ENCODE measurements at places on chromosomes 12 and 14.

DNA sequence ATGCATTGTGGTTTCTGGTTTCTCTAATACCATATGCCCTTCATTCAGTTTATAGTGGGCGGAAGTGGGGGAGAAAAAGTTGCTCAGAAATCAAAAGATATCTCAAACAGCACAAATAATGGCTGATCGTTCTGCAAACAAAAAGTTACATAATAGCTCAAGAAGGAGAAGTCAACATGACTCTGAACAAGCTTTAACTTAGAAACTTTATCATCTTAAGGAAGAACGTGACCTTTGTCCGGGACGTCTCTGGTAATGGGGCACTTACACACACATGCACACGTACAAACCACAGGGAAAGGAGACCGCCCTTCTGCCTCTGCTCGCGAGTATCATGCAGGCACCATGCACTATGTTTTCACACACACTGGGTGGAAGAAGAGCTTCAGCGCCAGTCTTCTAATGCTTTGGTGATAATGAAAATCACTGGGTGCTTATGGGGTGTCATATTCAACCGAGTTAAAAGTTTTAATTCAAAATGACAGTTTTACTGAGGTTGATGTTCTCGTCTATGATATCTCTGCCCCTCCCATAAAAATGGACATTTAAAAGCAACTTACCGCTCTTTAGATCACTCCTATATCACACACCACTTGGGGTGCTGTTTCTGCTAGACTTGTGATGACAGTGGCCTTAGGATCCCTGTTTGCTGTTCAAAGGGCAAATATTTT is 4.7 kb downstream of the FOS start:
- no peak overlapping the region for H3K27ac ChIP-seq
- peak; percentile 51 for DNase-seq
- no peak overlapping the region for H3K4me3 ChIP-seq
- H3K36me3 ChIP-seq = 0 out of 2 replicates have a peak, but pooled peaks cover 12% of the 10 kb centered on the region
- peaks cover 10% of the 10 kb centered on the region for H3K27me3 ChIP-seq

DNA sequence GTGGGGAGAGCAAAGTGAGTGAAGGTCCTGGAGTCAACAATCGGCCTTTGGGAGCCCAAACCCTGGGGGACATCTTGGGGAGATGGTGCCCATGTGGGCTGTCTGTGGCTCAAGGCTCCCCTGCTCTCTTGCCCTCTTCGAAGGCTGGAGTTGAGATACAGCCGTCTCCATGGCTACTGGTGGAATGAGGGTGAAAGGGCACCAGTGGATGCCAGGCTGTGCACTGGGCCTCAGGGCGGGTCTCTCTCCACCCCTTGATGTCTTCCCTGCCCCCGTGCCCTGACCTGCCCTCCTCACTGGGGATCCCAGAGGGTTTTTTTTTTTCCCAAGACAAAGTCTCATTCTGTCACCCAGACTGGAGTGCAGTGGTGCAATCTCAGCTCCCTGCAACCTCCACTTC is 2.0 kb upstream of the ANKRD9 start:
- no peak for DNase-seq
- H3K36me3 ChIP-seq = no peaks in the 10 kb centered on the region
- H3K4me3 ChIP-seq = no peak overlapping the region
- no peak overlapping the region for H3K27ac ChIP-seq
- peaks cover 4% of the 10 kb centered on the region for H3K4me1 ChIP-seq

- H3K27me3 ChIP-seq = no peaks in the 10 kb centered on the region
- no peak overlapping the region for H3K4me3 ChIP-seq
- peaks cover 10% of the 10 kb centered on the region for H3K4me1 ChIP-seq
- no peaks in the 10 kb centered on the region for H3K36me3 ChIP-seq
Observed at GRCh38 chr14:91872011-91872501, 4.7 kb upstream of the TC2N start.

DNA sequence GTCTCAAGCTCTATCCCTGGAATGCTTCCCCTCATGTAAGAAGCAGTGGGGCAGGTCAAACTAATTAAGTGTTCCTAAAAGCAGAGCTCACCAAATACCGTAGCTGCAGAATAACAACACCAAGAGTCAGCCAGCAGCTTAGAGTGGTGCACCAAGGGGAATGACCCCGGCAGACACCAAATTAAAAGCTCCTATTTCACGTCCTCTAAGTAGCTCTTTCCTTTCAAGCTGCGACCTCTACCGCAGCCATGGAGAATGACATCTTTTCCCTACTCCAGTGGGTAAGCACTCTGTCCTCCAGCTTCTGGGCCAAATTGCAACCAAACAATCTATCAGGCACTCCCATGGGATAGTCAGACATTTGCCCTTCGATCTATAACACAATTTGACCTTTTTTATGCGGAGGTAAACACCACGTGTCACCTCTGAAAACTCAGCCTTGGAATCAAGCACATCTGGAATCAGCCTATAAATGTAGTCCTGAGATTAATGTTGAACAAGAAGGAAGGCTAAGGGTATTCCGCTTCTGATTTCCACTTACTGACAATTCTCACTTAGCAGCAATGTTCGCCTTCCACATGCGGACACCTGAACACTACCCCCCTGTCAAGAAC is 67.6 kb upstream of the CDKN3 start:
- H3K4me3 ChIP-seq = no peak overlapping the region
- DNase-seq = peak; percentile 92
- no peak overlapping the region for H3K27ac ChIP-seq
- H3K27me3 ChIP-seq = no peaks in the 10 kb centered on the region

- no peak overlapping the region for H3K4me3 ChIP-seq
- peaks cover 7% of the 10 kb centered on the region for H3K4me1 ChIP-seq
- H3K36me3 ChIP-seq = no peaks in the 10 kb centered on the region
- H3K27ac ChIP-seq = no peak overlapping the region
Observed at GRCh38 chr14:35958499-35958898, 132.4 kb downstream of the BRMS1L start.

DNA sequence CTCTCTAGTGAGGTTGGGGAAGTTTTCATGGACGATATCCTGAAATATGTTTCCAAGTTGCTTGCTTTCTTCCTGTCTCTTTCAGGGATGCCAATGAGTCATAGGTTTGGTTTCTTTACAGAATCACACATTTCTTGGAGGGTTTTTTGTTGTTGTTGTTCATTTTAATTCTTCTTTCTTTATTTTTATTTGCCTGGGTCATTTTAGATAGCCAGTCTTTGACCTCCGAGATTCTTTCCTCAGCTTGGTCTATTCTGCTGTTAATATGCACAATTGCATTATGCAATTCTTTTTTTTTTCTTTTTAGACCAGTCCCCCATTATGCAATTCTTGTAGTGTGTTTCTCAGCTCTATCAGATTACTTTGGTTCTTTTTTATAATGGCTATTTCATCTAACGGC is 338.9 kb downstream of the AEBP2 start:
- H3K36me3 ChIP-seq = no peaks in the 10 kb centered on the region
- no peaks in the 10 kb centered on the region for H3K27me3 ChIP-seq
- no peak for DNase-seq
- H3K27ac ChIP-seq = no peak overlapping the region

DNA sequence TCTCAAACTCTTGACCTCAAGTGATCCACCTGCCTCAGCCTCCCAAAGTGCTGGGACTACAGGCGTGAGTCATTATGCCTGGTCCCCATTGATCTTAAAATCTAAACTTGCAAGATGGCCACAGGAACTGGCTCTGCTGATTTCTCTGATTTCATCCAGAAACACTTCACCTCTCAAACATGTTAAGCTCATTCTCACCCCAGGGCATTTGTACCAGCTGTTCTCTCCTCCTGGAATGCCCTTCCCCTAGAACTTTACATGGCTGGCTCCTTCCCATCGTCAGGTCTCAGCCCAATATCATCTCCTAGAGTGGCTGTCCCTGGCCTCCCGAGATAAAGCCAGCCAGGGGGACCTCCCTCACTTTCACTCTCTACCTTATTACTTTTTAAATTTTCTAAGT is 5.3 kb upstream of the LRTM2 start:
- no peak overlapping the region for H3K4me3 ChIP-seq
- H3K4me1 ChIP-seq = no peaks in the 10 kb centered on the region
- no peak overlapping the region for H3K27ac ChIP-seq
- peaks cover 7% of the 10 kb centered on the region for H3K27me3 ChIP-seq
- DNase-seq = no peak

DNA sequence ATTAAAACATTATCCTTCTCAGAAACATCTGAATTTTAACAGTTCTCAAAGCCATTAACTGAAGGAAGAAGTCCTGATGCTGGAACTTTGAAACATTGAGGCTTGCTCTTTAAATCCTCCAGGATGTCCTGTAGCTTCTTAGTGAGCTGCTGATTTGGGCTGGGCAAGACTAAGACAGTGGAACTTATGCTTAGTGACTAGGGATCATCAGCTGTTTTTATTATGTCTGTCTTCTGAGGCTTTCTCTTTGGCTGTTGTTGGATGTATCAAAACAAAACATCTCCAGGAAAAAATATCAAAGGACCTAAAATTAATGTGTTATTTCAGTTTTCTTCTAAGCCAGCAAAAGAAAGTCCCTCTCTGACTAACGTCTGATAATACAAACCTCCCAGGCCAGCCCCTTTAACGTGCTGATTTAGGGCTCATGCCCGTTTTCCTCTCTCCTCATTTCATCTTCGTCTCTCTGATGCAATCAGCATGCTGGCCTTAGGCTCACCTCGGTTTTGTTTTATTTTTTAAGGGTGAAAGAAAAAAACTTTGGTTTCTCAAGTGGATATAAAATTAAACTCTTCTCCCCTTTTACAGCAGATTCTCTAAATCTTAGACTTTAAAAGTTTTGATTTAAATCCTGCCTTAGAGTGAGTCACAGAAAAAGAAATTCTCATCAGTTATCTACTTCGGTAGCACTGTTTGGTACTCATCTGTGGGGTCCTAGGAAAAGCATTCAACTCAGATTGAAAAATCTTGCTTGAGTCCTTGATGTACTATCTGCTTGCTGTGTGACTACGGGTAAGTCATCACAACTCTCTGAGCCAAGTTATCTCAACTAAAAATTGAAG is 106.2 kb upstream of the CCDC91 start:
- no peak for DNase-seq
- no peak overlapping the region for H3K27ac ChIP-seq
- no peaks in the 10 kb centered on the region for H3K36me3 ChIP-seq
- H3K27me3 ChIP-seq = no peaks in the 10 kb centered on the region
- no peaks in the 10 kb centered on the region for H3K4me1 ChIP-seq

DNA sequence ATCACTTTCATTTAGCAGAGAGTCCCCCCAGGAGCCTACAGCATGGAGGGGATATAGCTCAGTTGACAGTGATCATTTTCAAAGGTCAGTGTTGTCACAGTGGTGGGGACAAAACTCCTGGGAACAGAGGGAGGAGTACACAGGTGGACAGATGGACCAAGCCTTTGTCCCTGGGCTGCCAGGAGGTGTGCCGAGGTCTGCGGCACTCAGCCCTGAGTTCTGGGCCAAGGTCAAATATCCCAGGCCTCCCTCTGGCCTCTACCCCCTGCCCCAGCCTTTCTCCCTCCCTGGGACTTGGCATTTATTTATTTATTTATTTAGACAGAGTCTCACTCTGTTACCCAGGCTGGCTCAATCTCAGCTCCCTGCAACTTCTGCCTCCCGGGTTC is 24.8 kb downstream of the CALM1 start:
- no peak overlapping the region for H3K27ac ChIP-seq
- no peak for DNase-seq
- no peak overlapping the region for H3K4me3 ChIP-seq
- H3K4me1 ChIP-seq = peaks cover 16% of the 10 kb centered on the region

DNA sequence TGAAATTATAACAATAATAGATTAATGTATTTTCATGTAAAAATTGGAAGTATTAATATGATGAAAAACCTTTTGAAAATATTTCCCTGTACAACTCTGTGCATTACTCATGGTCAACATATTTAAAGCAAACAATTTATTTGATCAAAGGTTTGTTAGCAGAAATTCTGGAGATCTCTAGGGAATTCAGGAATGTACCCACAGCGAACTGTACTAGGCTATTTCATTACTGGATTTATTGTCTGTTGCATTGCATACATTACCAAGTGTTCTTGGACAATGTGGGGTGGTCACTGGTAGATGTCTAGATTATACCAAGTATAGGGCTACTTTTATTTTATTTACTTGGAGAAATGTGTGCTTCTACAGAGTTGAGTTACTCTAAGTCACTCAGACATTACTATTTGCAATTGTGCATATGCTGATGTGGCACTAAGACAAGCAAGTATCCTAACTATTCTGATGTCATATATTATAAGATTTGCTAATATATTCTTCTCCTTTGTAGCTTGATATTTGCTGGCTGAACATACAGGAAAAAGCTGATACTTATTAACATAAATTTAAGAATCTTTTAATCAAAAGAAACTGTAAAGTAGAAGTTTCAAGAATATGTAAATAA is 323.3 kb downstream of the CCER1 start:
- no peak for DNase-seq
- H3K4me1 ChIP-seq = peaks cover 8% of the 10 kb centered on the region
- no peaks in the 10 kb centered on the region for H3K27me3 ChIP-seq
- H3K27ac ChIP-seq = no peak overlapping the region

DNA sequence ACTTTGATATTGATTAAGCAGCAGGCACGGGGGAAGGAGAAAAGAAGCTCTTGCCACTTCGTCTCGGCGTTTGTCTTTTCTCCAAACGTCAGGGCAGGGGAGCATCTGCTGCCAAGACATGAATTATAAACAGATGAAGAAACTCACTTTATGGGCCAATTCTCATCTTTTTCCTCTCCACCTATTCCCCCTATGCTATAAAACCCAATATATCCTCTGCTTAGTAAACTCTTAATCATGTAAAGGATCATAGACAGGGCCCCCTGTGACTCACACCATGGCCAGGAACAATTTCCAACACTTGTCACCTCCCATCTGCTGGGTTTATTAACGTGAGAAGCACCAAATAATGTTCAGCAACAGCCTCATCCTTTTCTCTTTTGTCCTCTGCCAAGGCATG is 1092.1 kb upstream of the TMEM132C start:
- no peaks in the 10 kb centered on the region for H3K27me3 ChIP-seq
- no peak for DNase-seq
- H3K36me3 ChIP-seq = peaks cover 5% of the 10 kb centered on the region
- H3K4me3 ChIP-seq = no peak overlapping the region
- H3K27ac ChIP-seq = no peak overlapping the region

DNA sequence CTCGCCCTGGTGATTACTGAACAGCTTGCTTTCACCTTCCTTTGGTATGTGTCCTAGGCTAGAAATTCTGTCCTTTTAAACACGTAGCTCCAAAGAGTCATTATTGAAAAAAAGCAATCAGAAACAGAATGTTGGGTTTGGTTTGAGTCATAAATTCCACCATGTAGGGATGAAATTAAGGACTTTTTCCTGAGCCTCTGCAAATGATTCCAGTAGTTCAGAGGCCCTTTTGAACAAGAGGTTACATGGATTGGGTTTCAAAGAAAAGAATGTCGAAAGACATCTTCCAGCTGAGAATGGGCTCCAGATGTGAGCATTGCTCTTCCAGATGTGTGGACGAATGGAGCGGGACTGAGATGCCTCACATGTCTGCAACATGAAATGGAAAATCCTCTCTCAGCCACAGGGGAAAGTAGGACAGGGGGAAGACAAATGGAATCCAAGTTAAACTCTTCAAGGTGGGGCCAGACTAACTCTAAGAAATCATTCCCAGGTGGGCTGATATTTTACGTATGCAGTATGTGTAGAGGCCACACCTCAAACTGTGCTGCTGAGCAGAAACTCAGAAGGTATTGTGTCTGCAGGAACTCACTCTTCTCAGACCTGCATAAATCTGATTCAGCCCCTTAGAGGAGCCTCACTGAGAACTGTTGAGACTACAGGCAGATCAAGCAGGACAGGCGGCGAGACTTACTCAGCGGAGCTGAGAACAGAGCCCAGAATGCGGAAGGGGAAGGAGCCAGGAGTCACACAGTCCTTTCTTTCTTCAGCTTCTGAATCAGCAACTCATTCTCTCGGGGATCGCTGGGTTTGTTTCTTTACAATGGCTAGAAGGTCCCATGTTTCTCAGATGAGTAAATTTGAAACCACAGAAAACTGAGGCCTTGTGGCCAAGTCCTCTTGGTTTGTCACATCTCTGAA is 23.3 kb upstream of the EMP1 start:
- no peaks in the 10 kb centered on the region for H3K36me3 ChIP-seq
- no peaks in the 10 kb centered on the region for H3K27me3 ChIP-seq
- no peak overlapping the region for H3K27ac ChIP-seq
- DNase-seq = no peak
- peaks cover 13% of the 10 kb centered on the region for H3K4me1 ChIP-seq
- no peak overlapping the region for H3K4me3 ChIP-seq

Data from GM23338 (cell line).